GDM1 (cell line): ENCODE measurements at places on chromosomes 3 and 15.

GRCh38 chr15:23561914-23562313, 3.6 kb upstream of the MKRN3 start:
- DNase-seq, result no peak

GRCh38 chr3:108092501-108092900, 1.7 kb upstream of the CD47 start:
- no peak for DNase-seq

DNA sequence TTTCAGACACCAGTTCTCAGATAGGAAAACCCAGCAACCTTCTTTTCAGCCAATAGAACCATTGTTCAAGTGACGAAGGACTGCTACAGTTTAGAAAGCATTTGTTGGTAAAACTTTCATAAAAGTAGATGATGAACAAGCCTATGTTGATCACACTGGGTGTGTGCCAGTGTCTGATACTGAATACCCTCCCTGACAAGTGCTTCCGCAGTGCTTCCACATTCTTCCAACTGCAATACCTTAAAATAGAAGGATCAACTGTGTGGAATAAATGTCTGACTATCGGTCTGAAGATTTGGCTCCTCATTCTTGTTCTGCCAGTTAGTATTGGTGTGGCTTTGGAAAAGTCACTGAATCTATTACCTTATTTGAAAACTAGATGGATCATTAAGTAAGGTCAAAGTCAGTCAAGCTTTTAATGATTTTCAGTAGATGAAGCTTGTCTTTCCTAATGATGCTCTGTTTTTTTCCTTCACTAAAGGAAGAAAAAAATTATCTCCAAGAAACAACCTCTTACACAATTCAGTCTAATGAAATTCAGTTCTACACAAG, 479.4 kb upstream of the CBLB start:
- no peak for DNase-seq

- no peak for DNase-seq
Observed at GRCh38 chr3:144760831-144761230, 789.2 kb downstream of the DIPK2A start.

DNA sequence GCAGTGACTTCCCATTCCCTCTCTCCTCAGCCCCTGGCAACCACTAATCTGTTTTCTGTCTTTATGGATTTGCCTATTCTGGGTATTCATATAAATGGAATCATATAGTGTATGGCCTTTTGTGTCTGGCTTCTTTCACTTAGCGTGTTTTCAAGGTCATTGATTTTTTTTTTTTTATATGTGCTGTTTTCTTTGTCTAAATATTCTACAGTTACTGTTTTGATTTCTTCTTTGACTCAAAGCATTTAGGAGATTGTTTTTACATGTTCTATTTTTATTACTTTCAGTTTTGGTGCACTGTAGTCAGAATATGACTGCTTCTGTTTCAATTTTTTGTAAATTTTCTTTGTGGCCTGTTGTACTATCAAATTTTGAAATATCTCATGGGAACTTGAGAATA, 71.9 kb upstream of the RNU6-1 start:
- DNase-seq, result no peak

DNA sequence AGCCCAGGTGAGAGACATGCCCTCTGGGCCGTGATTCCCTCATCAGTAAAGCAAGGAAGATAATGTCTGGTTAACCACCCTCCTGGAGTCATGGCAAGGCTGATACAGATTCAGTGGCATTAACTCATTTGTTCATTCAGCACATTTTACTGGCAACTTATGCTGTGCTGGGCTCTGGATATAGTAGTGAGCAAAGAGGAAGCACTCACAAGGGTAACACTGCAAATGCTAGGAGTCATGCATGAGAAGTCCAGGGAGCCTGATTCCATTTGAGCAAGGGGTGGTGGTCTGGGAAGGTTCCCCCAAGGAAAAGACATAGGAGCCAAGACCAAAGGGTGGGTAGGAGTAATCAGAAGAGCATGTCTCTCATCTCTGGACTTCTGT, 50.2 kb downstream of the SMAD3 start:
- DNase-seq, result no peak

- DNase-seq, result no peak
Observed at GRCh38 chr15:72155003-72155621, 36.9 kb downstream of the SENP8 start.

DNA sequence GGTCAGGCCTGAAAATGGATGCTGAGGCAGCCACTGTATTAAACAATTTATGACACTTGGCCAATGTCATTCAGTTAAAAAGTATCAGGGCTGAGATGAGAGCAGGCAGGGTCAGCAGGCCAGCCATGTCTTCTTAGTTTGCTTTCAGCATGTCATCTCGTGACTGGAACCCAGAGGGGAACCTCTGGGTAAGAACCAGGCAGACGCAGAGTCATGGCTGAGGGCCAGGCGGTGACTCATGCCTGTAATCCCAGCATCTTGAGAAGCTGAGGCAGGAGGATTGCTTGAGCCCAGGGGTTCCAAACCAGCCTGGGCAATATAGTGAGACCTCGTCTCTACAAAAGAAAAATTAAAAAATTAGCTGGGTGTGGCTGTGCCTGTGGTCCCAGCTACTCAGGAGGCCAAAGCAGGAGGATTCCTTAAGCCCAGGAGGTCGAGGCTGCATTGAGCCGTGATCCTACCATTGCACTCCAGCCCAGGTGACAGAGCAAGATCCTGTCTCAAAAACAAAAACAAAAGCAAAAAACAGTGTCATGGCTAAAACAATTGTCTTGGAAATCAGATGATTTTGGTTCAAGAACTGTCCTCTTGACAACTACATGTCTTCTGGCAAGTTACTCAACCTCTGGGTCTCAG, 11.7 kb downstream of the BCL2L10 start:
- DNase-seq, result no peak

DNA sequence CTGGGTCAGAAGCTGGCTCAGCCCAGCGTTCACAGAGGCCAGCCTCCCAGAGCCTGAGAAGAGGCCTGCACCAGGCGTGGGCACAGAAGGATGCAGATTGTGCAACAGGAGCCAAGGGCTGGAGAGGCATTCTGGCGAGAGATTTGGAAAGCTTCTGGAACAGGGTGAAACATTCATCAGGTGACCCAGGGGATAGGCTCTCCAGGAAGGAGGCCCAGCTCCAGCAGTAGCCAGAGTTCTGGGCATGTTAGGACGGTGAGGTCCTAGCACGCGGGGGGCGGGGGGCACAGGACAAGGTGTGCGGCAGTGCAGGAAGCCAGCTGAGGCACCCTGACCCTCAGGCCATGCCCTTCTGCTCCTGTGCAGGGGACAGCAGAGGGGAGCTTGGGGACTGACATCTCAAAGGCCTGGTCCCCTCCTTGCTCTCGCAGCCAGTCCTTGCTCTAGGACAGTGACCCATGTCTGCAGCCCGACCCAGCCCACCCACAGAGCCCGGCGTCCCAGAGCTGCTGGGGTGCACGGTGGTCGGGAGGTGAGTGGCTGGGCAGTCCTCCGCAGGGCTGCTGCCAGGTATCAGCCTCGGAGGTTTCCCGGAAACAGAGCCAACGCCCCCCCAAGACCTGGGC, 111.7 kb upstream of the KLF13 start:
- no peak for DNase-seq

DNA sequence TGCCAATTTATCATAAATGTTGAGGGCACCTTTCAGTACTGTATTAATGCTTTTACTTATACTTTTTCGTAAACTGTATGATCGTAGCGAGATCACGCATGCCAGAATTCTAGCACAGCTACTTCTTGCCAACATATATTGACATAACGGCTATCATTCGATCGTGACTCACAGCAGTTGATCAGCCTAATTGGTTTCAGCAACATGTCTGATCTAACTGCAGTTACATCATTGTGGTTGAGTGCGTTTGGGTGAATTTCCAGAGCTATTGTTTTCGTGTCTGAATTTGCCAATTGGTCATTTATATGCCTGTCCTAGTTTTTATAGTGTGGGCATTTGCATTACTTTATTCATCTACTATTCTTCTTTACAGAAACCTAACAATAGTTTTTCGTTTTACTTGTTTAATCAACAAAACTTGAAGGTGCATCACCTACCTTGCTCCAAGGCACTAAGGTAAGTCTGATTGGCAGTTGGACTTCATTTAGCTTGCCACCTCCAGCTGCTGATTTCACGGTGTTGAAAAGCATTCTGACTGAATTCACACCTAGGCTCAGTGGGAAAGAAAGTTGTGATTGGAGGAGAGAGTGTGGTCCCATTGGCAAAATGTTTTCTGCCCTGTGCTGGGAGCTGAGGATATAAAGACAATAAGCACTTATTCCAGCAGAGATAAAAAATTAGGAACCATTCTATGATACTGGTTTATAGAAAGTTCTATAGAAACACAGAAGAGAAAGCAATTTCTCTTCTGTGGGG, 120.9 kb upstream of the RGMA start:
- DNase-seq, result no peak

DNA sequence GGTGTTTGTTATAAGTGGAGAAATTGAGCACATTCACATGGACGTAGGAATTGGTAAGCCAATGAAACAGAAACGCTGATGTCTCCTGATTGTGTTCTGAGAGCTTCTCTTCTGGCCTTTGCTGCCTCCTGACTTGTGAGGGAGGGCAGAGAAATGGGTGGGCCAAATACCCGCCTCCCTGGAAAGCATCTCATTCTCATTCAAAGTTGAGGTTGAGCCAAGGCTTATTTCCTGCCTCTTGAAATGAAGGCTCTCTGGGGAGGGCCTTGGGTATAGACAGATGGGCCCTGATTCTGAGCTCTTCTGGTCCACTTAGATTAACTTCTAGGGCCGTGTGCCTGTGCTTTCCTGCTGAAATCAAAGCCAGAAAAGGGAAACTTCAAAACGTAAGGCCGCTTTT, 57.4 kb upstream of the MYZAP start:
- DNase-seq, result no peak

- DNase-seq, result no peak
Observed at GRCh38 chr3:117308756-117309155, 599.2 kb downstream of the TUSC7 start.

- DNase-seq, result peak; percentile 48
Observed at GRCh38 chr3:45688194-45688881, 858 bp upstream of the SACM1L start.

DNA sequence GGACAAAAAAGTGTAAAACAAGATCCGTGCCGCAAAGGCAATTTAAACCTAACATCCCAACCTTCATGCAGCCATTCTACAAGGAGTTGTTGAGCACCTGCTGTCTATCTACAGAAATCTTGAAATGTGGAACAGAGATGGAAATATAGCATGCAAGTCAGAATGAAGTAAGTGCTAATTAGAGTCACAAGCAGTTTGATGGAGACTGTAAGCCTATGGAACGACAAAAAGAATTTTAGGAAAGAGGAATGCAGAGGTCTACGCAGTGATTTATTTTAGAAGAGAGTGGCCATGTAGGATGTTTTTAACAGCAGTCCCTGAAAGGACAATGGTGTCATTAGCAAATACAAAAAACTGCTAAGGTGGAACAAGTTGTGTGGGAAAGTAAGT, 851 bp upstream of the DCBLD2 start:
- no peak for DNase-seq

DNA sequence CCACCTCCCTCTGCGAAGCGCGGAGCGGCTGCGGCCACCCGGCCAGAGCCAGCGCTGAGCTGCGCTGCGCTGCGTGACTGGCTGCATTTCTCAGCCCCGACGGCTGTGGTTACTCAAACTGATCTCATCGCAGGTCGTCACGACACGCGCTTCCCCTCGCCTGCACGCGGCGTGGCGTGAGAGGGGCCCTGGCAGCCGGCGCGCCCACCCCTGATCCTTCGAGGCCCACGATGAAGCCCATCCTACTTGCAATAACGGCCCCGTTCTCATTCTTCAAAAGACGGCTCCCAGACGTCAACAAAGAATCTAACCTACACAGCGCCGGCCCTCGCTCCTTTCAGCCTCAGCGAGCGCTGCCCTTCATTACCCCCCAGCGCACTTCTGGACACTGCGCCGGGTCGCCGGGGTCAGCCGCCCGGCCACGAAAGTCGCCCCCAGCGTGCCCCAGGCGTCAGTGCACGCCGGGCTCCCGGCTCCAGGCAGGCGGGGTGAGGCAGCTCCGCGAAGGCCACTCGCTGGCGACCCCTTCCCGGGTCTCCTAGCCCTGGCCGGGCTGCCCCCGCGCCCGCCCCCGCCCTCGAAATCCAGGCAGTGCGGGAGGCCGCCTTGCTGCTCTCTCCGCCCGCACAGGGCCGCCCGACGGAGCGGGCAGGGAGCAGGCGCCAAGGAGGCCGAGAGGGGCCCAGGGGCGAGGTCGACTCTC, 9.9 kb upstream of the LEKR1 start:
- no peak for DNase-seq

GRCh38 chr3:25427155-25427554, 908 bp upstream of the RARB start:
- no peak for DNase-seq

DNA sequence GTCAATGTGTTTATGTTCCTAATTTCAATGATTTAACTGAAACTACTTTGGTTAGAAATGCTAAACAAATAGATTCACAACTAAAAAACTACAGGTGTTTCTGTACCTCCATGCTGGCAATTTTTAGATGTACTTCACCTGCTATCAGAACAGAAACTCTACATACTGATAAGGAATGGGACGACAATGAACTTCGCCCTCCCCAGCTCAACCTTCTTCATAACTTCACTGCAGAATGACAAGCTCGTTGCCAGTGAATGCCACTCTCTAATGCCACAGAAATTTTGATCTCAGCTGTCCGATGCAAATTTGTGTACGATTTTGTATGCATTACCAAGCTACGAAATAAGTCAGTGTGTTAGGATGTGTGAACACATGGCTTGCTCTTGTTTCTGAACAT, 133.4 kb downstream of the FOXP1 start:
- no peak for DNase-seq

- no peak for DNase-seq
Observed at GRCh38 chr15:69167218-69167846, 6.9 kb downstream of the GLCE start.

DNA sequence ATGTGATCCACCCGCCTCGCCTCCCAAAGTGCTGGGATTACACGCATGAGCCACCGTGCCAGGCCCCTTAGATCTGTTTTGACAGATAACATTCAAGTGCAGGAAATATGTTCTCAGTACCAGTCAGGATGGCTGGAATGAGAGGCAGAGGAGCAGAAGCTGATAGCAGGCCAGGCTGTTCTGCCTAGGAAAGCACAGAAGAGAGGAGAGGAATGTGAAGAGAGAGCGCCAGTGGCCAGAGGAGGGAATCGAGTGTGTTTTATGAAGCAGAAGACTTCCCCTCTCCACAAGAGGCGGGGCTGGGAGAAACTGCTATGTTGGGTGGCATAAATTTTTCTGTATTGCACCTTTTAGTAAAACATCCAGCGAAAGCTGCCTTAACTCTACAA, 32.0 kb upstream of the RYK start:
- no peak for DNase-seq

DNA sequence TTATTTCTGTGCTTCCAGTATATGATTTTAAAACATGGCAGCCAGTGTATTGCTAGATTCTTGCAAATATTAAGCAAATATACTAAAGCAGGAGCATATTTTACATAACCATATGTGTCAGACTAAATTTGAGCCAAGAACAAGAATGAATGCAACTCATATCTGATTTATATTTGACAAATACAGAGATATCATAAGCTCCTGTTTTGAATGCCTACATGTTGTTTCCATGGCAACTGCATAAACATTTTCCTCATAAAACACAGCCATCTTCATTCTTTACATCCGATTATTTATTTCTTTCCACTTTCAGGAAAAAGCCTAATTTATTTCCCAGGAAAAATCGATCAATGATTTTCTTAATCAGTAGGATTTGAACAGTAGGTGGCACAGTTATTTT, 172.2 kb upstream of the TSPAN3 start:
- no peak for DNase-seq

- no peak for DNase-seq
Observed at GRCh38 chr3:171944118-171945016, 95.0 kb upstream of the FNDC3B start.

GRCh38 chr15:89740137-89740536, 10.9 kb downstream of the MESP1 start:
- DNase-seq, result peak; percentile 39

GRCh38 chr15:39403640-39404117, 177.2 kb upstream of the THBS1 start:
- no peak for DNase-seq

- DNase-seq, result no peak
Observed at GRCh38 chr15:91553196-91553854, 300.2 kb upstream of the SLCO3A1 start.
